DMS79 treated with DMSO at 0.1 percent for 48 hours (cell line): ENCODE measurements at places on chromosomes 4 and X.

GRCh38 chrX:11899091-11899490, 141.1 kb downstream of the MSL3 start:
- no peak for DNase-seq

GRCh38 chrX:45850775-45851433, 650.2 kb upstream of the DIPK2B start:
- peak; percentile 20 for DNase-seq

GRCh38 chr4:40552536-40552935, 77.1 kb downstream of the RBM47 start:
- DNase-seq, result no peak

- no peak for DNase-seq
Measured at GRCh38 chrX:105477351-105477750, 256.9 kb upstream of the TEX13A start.

GRCh38 chr4:10456595-10457254, 501 bp downstream of the ZNF518B start:
- DNase-seq, result peak; percentile 5

DNA sequence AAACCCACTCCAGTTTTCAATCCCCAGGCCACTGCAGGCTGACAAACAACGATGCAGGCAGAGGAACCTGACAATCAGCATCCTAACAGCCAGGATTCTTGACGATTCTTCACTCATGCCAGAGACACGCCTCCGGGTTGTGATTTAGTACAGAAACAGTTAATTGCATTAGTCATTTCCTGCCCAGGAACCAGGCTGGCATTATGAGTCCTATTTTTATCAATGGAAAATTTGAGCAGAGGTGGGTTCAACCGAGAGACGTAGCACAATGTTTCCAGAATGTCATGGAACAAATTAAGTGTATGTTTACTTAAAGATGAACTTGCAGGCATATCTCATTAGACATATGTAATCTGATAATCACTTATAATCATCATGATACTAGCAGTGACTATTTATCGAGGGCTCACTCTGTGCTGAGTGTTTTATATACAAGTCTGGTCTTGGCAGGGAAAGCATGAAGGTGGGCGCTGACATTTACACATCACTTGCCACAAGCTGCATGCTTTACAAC, 159.7 kb downstream of the NSUN7 start:
- DNase-seq, result peak; percentile 11

GRCh38 chr4:186699881-186700397, 23.7 kb downstream of the FAT1 start:
- no peak for DNase-seq

GRCh38 chrX:5681159-5681558, 547.5 kb downstream of the NLGN4X start:
- DNase-seq, result no peak

GRCh38 chrX:27680726-27681125, 90.6 kb downstream of the DCAF8L2 start:
- DNase-seq, result no peak

- DNase-seq, result no peak
Measured at GRCh38 chr4:128371001-128371777, 83.6 kb upstream of the PGRMC2 start.

- DNase-seq, result no peak
Measured at GRCh38 chrX:13911586-13911985, 94.7 kb upstream of the GPM6B start.

- no peak for DNase-seq
Measured at GRCh38 chrX:43493756-43494155, 162.3 kb upstream of the MAOA start.

DNA sequence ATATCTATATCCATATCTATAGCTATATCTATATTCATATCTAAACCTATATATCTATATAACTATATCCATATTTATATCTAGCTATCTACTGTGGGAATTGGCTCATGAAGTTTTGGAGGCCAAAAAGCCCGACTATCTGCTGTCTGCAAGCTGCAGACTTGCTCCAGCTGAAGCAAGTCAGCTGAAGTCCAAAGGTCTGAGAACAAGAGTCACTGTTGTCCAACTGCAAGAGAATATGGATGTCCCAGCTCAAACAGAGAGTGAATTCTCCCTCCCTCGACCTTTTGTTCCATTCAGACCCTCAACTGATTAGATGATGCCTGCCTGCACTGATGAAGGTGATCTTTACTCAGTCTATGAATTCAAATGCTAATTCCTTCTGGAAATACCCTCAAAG, 63.3 kb upstream of the VCX start:
- no peak for DNase-seq

- DNase-seq, result peak; percentile 0
Measured at GRCh38 chrX:44415639-44416386, 72.3 kb upstream of the EFHC2 start.

- peak; percentile 37 for DNase-seq
Measured at GRCh38 chr4:55634417-55635128, 1.5 kb downstream of the NMU start.

DNA sequence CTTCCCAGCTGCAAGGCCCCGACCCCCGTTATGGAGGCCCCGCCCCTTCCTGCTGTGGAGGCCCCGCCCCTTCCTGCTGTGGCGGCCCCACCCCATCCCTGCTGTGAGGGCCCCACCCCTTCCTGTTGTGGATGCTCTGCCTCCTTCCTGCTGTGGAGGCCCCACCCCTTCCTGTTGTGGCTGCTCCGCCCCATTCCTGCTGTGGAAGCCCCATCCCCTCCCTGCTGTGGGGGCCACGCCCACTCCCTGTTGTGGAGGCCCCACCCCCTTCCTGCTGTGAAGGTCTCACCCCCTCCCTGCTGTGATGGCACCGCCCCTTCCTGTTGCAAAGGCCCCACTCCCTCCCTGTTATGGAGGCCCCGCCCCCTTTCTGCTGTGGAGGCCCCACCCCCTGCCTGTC, 104.9 kb upstream of the PSAPL1 start:
- DNase-seq, result no peak

- DNase-seq, result no peak
Measured at GRCh38 chrX:82333575-82333974, 1131.7 kb downstream of the SH3BGRL start.

DNA sequence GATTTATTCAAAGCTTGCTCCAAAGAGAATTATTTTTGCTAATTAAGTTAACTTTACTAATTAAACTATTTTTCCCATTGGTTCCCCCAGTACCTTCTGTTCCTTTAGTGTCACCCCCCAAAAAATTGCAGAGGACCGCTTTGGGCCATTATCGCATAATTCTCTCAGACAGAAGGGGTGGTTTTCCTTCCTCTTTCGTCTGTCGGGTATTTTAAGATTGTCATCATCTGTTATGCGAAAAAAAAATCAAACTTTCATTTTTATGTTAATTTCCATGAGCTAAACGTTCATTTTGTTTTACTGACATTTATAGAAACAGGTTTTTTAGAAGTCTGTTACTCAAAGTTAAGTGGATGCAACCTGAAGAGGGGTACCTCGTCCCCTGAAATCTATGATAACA, 76.2 kb upstream of the DDX3X start:
- no peak for DNase-seq
